ENCODE measurements at places on chromosomes 5 and 9.

DNA sequence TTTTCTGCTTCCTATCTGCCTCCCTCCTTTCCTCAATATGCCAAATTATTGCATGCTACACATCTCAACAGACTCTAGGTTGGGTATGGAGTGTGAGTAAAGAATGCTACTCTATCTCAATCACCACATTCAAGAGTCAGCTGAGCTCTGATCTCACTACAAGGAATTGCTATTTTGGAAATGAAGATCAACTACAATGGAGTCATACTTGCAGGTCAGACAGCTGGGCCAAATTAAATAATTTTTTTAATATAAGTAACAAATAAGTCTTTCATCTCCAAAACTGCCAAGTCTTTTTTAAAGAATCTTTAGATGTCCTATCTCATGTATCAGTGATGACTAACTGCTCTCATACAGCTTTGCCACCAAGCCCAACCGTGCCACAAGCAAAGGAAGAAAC lies 64.0 kb downstream of the DEPDC1B start:
- no peak for DNase-seq

DNA sequence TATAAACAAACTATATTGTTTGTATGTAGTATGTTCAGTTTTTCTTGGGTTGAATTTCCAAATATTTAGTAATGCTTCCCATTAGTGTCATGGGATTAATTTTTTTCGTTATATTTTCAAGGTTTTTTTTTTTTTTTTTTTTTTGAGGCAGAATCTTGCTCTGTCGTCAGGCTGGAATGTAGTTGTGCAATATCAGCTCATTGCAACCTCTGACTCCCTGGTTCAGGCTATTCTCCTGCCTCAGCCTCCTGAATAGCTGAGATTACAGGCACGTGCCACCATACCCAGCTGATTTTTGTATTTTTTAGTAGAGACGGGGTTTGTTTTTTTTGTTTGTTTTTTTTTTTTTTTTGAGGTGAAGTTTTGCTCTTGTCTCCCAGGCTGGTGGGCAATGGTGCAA lies 10.6 kb downstream of the DDX46 start:
- DNase-seq, result no peak

DNA sequence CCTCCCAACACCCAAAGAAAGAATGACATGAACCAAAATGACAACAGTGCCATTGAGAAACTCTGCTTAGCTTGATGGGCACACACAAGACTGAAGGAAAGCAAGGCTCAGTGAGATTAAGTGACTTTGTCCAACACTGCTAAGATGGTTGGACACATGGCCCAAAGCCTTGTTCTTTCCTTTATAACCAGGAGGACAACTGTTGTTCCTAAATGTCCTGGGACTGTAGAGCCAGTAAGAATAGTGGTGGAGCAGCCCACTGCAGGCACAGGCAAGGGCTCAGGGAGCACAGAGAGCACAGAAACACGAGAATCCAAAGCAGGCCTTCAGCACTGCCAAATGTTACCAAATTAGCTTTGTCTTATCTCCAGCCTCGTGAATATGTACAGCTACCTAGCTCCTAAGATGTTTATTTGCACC lies 3.9 kb downstream of the ACTL7A start:
- DNase-seq, result no peak

GRCh38 chr9:34685591-34685990 lies 5.5 kb downstream of the CCL19 start:
- DNase-seq, result no peak

DNA sequence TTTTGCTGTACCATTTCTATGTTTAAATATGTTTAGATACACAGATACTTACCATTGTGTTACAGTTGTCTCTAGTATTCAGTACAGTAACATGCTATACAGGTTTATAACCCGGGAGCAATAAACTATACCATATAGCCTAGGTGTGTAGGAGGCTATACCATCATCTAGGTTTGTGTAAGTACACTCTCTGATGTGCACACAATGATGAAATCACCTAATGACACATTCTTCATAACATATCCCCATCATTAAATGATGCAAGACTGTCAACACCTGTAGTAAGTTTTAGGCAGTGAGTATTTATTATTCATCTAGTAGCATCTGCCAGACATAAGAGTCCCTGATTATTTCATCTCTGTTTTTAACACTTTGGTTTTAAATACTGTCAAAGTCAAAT lies 7.3 kb upstream of the DHFR start:
- no peak for DNase-seq

GRCh38 chr5:140402258-140403074 lies 833 bp downstream of the ANKHD1 start:
- DNase-seq, result peak; percentile 55

GRCh38 chr5:58056546-58056945 lies 403.3 kb downstream of the PLK2 start:
- no peak for DNase-seq

DNA sequence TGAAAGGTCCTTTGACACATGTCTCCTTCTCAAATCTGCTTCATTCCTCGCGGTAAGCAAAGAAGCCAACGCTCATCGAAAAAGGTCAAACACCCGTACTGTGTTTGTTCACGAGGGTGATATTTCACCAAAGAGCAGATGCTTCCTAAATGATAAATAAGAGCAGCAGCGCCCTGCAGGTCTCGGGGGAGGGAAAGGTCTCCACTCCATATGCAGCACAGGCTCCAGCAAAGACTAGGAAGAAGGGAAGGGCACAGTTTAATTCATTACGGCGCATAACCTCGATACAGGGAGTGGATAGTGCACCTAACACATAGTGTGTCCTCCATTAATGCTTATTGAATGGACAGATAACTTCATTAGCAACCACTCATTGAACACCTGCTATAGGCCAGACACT lies 593.3 kb downstream of the CDK5RAP2 start:
- no peak for DNase-seq

DNA sequence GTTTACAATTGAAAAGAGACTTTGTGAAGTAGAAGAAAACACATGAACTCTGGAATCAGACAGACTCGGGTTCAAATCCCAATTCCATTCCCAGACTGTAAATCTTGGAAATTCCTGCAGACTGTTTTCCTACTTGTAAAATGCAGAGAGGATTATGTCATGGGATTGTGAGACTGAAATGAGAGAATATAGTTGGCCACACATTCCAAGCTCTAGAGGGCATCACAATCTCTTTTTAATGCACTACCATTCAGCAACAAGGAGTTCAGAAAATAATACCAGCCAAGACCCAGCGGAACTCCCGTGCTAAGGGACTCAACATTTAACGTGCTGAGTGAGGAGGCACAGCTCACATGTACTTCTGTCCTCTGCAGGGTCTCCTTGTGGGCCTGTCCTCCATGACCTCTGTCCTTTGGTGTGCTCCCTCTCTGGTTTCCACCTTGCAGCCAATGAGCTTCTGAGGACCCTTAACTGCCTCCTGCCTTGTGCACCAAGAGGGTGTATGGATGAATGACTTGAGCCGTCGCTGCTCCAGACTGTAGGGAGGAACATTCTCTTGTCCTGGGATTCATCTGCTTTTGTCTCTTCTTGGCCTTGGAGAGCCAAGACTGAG lies 263.5 kb downstream of the NTRK2 start:
- DNase-seq, result no peak

DNA sequence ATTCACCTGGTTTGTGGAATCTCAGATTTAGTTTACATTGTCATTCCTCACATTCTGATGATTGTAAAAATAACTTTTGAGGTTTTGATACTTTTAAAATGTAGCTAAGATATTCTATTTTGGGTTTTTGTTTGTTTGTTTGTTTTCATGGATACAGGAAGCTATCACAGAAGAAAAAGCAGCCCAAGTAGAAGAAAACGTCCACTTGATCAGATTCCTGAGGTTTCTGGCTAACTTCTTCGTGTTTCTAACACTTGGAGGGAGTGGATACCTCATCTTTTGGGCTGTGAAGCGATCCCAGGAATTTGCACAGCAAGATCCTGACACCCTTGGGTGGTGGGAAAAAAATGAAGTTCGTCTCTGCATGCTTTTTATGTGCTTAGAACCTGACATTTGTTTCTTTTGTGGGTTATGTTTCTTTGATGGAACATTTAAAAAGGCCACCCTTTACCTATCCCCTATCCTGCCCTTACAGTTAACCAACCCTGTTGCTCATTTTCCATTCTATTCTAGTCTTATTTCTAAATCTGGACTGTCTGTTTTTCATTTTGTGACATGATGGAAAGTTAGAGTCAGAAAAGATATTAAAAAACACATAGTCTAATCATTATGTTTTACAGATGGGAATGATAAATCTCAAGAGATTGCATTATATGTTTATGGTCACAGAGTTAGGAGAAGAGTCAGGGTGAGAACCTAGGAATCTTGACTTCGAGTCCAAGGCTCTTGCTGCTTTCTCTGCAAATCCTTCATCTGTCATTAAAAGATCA lies 163.7 kb downstream of the ALDH1A1 start:
- DNase-seq, result no peak

DNA sequence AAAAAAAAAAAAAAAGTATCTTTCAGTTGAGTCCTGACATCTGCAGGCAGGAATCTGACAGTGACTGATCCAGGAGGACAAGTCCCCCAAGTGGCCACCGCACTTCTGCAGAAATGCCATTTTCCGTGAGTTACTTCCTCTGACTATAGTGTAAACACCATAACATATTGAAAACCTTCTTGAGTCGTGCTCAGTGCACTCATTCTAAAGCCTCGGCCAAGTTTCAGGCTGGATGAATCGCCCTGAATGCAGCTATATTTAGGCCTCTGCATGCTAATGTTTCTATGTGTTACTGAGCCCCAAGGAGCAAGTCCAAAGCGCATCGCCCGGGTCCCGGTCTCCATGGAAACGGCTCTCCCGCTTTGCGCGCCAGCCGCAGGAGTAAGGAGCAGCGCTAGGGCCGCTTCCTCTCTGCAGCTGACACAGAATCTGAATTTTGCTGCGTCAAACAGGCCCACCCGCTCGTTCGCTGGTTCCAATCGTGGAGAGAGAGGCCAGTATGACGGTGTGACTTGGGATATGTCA lies 335.4 kb downstream of the MSX2 start:
- peak; percentile 71 for DNase-seq

GRCh38 chr9:124394167-124394566 lies 21.1 kb downstream of the PSMB7 start:
- DNase-seq, result no peak

- peak; percentile 31 for DNase-seq
Observed at GRCh38 chr5:170896779-170897178, 35.0 kb downstream of the RANBP17 start.

GRCh38 chr5:87114631-87115030 lies 153.1 kb upstream of the RASA1 start:
- no peak for DNase-seq

DNA sequence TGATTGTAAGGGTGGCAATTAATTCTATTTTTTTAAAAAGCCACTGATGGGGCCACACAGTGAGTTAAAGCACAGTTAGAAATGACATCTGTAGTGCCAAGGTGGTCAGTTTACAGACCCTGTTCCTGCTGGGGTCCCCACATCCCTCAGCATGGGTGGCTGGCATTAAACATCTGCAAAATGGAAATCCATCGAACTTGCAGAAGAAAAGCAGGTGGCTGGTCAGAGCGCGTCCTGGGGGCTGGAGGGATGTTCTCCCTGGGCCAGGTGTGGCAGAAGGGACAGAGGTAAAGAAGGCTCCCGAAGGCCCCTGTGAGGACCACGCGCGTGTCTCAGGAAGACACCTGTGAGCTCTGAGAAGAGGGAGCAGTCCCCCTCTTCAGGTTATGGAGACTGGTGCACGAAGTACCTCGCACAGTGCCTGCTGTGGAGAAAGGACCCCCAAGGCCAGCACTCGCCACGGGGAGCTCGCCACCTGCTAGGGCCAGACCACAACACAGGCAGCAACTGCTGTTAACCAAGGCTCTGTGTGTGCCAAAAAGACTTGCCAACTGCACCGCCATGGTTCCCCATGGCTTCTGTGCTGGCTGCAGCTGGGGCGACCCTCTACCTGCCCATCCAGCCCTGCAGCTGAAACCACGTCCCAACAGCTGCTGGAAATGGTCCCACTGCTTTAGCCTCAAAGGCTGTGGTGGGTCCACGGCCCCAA lies 65.2 kb downstream of the RASGEF1C start:
- no peak for DNase-seq

GRCh38 chr5:60821488-60822284 lies 22.4 kb downstream of the ELOVL7 start:
- no peak for DNase-seq

DNA sequence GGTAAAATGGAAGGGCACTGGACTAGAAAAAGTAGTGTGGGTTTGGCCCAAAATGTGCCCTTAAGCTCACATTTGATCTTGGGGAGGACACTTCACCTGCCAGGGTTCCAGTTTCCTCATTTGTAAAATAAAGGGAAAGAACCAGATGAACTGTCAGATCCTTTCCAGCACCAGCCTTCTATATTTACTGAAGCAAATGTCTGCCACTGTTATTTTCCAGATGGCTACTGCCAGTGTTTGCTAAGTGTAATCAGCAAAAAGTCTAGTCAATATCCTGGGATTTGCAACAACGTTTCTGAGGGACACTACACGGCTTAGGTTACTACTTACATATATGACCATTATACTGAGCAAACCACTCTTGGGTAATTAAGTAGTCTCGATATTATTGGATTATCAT lies 340.3 kb downstream of the KCNN2 start:
- DNase-seq, result no peak

GRCh38 chr5:98651715-98652114 lies 121.7 kb upstream of the RGMB start:
- no peak for DNase-seq

- no peak for DNase-seq
Observed at GRCh38 chr9:110578575-110579033, 937 bp downstream of the SVEP1 start.

- no peak for DNase-seq
Observed at GRCh38 chr9:28951945-28952344, 1378.7 kb upstream of the C9orf72 start.

DNA sequence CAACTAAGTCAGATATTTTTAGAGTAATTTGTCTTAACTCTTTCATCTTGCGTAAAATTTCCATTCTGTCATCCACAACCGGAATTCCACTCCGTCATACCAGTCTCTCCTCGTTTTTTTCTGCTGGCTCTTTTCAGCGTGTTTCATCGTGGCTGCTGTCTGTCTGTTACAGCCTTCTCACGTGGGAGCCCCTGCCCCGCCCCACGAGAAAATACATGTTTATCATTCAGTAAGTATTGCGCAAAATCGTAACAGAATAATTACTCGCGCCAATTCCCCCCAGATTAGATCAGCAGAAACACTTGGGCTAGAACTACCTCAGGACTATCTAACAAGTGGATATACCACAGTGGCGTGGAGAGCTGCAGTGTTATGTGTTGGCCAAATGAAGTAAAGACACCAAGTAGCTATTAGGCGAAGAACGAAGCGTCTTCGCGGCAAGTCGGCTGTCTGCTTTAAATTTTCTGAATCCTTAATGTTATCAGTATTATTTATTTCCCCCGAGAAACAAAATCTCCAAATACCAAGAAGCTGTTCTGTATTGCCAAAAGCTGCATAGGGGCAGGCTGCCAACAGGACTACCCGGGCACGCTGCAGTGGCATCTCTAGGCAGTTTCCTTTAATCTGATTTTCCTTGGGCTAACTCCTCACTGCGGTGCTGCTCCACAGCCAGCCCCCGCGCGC lies 566 bp upstream of the FOCAD start:
- DNase-seq, result no peak

DNA sequence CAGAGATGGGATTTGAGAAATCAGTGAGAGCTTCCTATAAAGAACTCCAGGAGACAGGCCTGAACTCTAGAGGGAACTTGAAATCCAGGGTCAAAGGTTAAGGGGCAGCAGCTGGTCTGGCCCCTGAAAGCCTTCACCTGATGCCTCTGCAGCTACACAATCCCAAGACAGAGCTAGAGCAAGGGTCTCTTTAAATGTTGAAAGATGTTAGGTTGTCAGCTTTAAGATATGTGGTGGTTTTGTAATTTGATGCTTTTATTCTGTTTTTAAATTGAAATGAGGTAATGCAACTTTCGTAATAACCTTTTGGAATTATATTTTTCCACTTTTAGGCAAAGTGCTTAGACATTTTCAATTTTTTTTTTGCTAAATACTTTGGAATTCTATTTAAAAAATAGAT lies 2.4 kb downstream of the SOWAHA start:
- no peak for DNase-seq
